Adrenal gland (tissue), 19 donors: ENCODE measurements at places on chromosomes 1 and 21. TPM values are rescaled to one million over a fixed set of nuclear protein-coding genes. Genes with fewer than 3 reads are reported as not detected.

Gene TAS1R2
- polyA plus RNA-seq, result not detected

Gene TTC22
- 2.0 TPM for polyA plus RNA-seq

Gene DIO1
- polyA plus RNA-seq, result 0.11 TPM

Gene PLK3
- polyA plus RNA-seq, result 49.4 TPM

Gene PLPPR4
- polyA plus RNA-seq, result 0.37 TPM

Gene KLHDC7A
- polyA plus RNA-seq, result not detected

Gene ELK4
- polyA plus RNA-seq, result 3.6 TPM

Gene NTMT2
- polyA plus RNA-seq, result not detected

Gene TMPRSS3
- polyA plus RNA-seq, result 0.37 TPM

Gene TCHH
- 0.17 TPM for polyA plus RNA-seq

Gene LCE1C
- polyA plus RNA-seq, result not detected

Gene SRM
- 193 TPM for polyA plus RNA-seq

Gene CTNNBIP1
- polyA plus RNA-seq, result 6.8 TPM

Gene CLCNKB
- polyA plus RNA-seq, result 2.4 TPM

Gene INKA2
- polyA plus RNA-seq, result 0.68 TPM

Gene IL10
- 4.2 TPM for polyA plus RNA-seq

Gene ODF2L
- polyA plus RNA-seq, result 277 TPM

Gene S100A5
- not detected for polyA plus RNA-seq

Gene RRAGC
- polyA plus RNA-seq, result 7.5 TPM

Gene KCNE1
- polyA plus RNA-seq, result 0.37 TPM

Gene GLIS1
- not detected for polyA plus RNA-seq

Gene USH2A
- polyA plus RNA-seq, result 0.03 TPM

Gene LCE1E
- not detected for polyA plus RNA-seq

Gene STK40
- 20.4 TPM for polyA plus RNA-seq

Gene CALML6
- polyA plus RNA-seq, result 3.2 TPM

Gene PGLYRP4
- not detected for polyA plus RNA-seq
